ENCODE measurements at places on chromosomes 13 and 19. TPM values are rescaled to one million over a fixed set of nuclear protein-coding genes. Genes with fewer than 3 reads are reported as not detected.
A peak's percentile ranks its signal among the peaks of the same experiment; 100 is the strongest.

GRCh38 chr13:92379371-92379770 is 847.2 kb upstream of the GPC6 start:
- H3K4me3 ChIP-seq, result no peak overlapping the region
- no peaks in the 10 kb centered on the region for H3K36me3 ChIP-seq
- no peak overlapping the region for H3K27ac ChIP-seq
- H3K4me1 ChIP-seq, result no peaks in the 10 kb centered on the region
- H3K27me3 ChIP-seq, result no peaks in the 10 kb centered on the region

- peaks cover 6% of the 10 kb centered on the region for H3K4me1 ChIP-seq
- no peaks in the 10 kb centered on the region for H3K27me3 ChIP-seq
- no peak overlapping the region for H3K27ac ChIP-seq
- no peak overlapping the region for H3K4me3 ChIP-seq
- peak; percentile 15 for DNase-seq
Measured at GRCh38 chr13:36822785-36823184, 3.8 kb downstream of the RFXAP start.

RFPL4AL1 gene
- not detected for total RNA-seq

- no peak overlapping the region for H3K4me3 ChIP-seq
- peak; percentile 37 for DNase-seq
- H3K27ac ChIP-seq, result no peak overlapping the region
- no peaks in the 10 kb centered on the region for H3K27me3 ChIP-seq
- peaks cover 3% of the 10 kb centered on the region for H3K4me1 ChIP-seq
Measured at GRCh38 chr13:100392709-100393630, 195.6 kb downstream of the GGACT start.

DNA sequence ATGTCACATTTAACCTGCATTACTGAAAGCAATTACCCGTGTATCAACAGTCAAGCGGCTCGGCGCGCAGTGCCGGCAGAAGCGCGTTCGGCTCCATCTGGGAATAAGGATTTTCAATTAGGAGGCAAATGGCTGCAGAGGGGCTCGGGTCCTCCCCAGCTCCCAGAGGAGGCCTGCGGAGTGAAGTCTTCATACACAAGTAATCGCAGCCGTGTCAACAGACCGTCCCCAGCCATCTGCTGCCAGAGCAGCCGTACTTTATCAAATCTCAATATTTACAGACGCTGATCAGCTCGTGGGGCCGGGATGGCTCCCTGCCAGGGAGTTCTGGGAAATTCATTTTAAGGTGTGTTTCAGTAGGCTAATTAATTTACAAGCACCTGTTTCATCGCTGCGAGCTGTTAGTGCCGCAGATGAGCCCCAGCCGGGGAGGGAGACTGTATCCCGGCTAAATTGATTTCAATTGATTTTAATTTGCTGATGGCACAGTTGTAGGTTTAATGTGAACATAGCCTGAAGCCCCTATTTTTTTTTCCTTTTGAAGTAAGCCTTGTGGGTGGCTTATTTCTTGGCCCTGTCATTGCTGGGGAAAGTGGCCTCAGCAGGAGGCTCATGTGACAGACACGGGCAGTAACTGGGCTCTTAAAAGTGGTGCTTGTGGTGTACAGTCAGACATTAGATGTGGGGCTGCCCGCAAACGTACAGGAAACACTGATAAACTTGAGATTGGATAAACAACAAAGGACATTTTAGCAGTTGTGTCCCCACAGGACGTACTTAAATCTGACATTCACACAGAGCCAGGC is 252.7 kb downstream of the TEX29 start:
- H3K4me1 ChIP-seq, result no peaks in the 10 kb centered on the region
- DNase-seq, result no peak
- no peak overlapping the region for H3K27ac ChIP-seq
- no peaks in the 10 kb centered on the region for H3K36me3 ChIP-seq
- no peak overlapping the region for H3K4me3 ChIP-seq
